ENCODE measurements at places on chromosomes 16 and 17. TPM values are rescaled to one million over a fixed set of nuclear protein-coding genes. Genes with fewer than 3 reads are reported as not detected.

GRCh38 chr16:68257906-68258800 is 6.2 kb upstream of the SLC7A6 start:
- DNase-seq, result peak; percentile 81

DNA sequence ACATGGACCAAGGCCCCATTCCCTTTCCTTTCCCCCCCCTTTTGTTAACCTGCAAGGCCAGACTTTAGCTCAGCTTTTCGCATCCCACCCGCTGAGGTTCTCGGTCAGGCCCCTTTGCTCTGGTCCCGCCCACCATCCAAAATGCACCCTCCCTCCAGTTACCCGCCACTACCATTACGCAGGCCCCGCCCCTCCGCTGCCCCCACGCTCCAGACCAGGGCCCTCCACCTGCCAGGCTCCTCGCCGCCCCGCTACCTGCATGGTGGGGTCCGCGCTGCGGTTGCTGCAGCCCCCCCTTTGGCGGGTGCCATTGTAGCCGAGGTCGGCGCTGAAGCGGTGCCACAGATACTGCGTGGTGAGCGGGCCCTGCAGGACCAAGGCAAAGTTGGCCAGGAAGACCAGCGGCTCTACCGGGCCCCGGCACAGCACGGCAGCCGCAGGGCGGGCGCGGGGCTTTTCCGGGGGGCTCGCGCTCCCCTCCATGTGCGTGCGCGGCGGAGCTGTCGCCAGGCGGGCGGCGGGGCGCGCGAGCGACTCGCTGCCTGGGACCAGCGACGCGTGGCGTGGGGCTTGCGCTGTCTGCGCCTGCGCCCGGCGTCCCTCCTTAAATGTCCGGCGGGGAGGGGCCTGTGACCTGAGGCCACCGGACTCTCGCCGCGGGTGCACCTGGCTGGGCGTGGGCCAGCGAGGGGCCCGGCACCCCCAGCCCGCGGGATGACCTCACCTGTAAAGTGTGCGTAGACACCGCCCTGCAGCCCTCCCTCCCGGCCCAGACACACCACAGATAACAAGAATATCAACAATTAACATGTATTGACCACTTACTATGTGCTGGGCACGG is at the start of gene SLC46A1:
Gene SLC46A1 (minus strand): TSS at position 581 of the 841 bp plus-strand sequence. CDS start 98 bp downstream, at position 483.
- DNase-seq, result peak; percentile 72

DNA sequence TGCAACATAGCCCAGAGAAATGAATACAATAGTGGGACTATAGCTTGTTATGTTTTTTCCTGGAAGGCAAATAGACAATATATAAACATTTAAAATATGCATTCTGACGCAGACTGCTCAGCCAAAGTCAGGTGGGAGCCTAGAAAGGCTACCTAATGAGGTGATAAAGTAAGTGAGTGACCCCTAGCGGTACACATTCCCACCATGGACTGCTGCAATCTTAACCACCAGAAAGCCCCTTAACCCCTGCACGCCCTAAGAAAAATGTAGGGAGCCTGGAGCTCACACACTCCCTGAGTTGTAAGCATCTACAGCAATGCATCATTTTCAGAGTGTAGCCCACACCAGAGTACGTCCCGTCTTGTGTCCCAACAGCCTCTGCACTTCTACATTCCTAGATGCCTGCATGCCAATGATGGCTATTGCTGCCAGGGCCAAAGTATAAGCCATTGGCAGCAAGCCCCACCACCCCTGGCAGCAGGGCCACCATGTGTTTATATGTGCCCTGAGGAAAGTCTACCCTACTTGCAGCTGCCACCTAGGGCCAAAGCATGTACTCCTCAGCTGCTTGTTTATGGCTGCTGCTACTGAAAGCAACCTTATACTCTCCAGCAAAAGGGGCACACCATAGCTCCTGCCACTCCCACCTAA is 127.6 kb downstream of the KIF2B start:
- DNase-seq, result no peak

DNA sequence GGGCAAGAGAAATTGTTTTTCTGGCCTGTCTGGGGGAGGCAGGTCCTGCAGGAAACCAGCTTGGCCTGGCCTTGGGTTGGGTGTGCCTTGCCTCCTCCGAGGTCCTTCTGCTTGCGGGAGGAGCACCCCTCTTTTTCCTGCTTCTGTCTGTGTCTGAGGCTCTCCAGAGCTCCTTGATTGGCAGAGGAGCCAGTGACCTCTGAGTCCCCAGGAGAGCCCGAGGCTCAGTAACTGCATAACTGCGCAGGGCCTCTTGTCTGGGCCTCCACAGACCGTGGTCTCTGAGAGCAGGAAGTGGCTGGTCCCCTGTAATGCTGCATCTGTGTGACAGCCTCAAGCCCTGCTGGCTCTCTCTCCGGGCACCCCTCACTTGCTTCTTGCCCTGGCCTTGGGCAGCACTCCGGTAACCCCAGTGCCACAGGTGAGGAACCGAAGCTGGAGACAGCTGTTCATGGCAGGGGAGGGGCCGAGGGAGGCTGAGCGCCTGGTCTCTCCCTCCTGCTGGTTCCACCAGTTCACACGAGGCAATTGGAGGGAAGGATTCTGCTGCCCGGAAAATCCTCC is 1.6 kb downstream of the CAPN15 start:
- DNase-seq, result no peak

- DNase-seq, result no peak
These were observed 18.9 kb upstream of the CLEC18A start for GRCh38 chr16:69932228-69932627.

DNA sequence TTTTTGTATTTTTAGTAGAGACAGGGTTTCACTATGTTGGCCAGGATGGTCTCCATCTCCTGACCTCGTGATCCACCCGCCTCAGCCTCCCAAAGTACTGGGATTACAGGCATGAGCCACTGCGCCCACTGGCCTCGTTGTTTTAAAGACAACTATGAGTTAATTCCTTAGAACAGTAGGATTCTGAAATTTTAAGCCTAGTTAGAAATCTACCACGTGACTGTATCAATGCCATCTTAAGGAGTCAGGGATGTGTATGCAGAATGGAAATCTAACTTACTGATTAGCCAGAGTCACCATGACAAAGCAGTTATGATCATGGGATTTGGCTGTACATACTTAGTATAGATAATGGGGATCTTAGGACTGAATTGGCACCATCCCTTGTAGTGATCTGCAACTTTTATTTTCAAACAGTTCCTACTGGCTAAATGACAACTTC is 2.8 kb downstream of the CEP20 start:
- no peak for DNase-seq

DNA sequence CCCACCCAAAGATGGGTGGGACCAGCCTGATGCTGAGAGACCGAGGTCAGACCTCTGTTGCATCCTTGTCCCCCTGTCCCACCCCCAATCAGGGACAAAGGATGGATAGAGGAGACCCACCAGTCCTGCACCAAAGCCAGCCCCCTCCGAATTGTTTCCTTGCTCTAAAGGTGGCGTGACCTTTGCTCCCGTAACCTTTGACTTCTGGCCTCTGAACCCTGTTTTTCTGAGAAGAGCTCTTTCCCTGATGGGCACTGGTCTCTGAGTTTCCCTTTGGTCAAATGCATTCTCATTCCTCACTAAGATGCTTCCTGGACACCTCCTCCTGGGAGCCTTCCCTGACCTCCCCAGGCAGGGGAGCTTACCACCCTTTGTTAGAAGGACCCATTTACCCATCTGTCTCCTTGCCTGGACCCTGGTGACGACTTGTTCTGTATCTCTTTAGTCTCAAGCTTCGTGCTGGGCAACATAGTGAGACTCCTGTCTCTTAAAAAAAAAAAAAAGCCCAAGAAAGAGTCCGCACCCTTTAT is 5.3 kb upstream of the NEUROD2 start:
- no peak for DNase-seq

GRCh38 chr17:11554042-11554441 is 44.2 kb upstream of the DNAH9 start:
- DNase-seq, result no peak

- no peak for DNase-seq
These were observed 819.9 kb downstream of the KCNJ2 start for GRCh38 chr17:70989280-70989679.

GRCh38 chr17:49779739-49780231 is 8.7 kb upstream of the KAT7 start:
- DNase-seq, result peak; percentile 44

- no peak for DNase-seq
These were observed 35.9 kb upstream of the SMIM36 start for GRCh38 chr17:55546991-55547664.

DNA sequence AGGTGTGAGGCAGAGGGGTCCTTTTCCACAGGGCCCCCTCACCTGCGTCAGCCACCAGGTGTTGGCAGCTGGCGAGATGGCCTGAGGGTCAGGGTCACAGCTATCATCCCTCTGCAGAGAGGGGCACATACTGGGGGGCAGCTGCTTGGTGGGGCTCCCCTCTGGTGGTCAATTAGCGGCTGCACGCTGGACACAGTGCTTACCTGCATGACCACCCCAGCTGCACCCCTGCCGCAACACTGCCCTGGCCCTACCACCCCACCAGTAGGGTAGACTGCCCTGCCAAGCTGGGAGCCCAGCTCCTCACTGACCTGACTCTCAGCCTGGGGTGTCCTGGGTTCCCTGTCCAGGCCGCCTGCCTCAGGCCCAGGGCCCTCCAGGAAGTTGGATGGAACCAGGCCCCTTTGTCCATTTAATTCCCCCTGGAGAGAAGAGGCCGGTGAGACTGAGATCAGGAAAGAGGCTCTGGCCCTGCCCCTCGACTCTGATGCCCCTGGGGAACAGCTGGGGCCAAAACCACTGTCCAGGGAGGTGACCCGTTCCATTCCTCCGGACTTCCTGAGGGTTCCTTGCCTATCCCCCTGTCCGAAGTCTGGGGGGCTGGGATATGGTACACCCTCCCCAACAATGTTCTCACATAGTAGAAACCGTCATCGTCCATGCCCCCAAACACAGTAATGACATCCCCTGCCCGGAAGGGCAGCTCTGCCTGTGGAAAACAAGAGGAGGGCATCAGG is 23.7 kb downstream of the TSPOAP1 start:
- DNase-seq, result no peak

DNA sequence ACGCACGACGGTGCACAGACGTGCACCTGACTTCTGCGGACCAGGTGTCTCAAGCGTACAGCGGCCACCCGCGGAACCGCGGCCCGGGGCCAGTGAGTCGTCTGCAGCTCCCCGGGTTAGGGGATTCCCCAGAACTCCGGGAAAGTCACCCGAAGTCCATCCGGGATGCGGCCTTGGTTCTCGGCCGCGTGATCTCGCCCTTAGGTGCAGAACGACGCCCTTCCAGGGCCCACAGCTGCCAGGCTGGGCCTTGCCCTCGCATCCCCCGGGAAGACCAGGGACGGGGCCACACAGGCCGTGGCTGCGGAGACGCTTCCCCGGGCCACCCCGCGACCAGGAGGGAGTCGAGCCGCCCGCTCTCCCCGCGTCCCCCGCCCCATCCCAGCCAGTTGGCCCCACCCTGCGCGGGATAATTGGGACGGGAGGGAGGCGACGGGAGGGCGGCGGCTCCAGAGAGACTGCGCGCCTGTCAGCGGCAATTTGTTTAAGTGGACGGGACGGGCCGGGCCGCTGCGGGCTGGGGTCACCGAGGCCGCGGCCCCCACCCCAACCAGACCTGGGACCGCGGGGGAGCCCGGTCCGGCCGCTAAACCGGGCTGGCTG is 3.6 kb upstream of the TBX2 start:
- no peak for DNase-seq

DNA sequence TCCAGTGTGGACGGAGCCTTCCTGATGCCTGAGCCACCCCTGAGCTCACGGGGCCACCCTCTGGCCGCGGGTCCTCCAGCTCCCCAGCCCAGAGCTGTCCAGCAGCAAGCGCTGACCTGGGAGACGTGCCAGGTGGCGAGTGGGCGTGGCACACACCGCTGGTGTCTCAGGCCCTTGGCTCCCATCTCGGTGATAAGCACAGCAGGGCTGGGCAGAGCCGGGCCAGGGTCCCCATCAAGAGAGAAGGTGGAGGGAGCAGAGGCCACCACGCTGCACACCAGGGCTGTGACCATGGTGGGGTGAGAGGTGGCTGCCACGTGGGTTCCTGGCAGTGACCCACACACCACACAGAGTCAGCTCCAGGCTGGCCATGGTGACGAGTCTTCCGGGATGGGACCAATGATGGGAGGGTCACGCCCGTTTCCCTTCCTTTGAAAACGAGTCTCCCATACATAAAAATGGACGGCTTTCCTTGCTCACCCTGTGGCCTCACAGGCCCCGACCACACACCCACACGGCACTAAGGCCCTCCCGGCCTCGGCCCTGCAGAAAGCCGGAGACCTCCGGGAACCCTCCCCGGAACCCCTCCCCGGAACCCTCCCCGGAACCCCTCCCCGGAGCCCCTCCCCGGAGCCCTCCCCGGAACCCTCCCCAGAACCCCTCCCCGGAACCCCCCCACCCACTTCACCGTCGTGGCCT is 16.8 kb downstream of the UTS2R start:
- DNase-seq, result peak; percentile 47

- no peak for DNase-seq
These were observed 219.1 kb downstream of the STX8 start for GRCh38 chr17:9356488-9356911.

- DNase-seq, result no peak
These were observed 671.7 kb downstream of the CDH11 start for GRCh38 chr16:64450177-64450576.

- DNase-seq, result peak; percentile 12
These were observed 110.7 kb downstream of the WWOX start for GRCh38 chr16:78209951-78210661.

DNA sequence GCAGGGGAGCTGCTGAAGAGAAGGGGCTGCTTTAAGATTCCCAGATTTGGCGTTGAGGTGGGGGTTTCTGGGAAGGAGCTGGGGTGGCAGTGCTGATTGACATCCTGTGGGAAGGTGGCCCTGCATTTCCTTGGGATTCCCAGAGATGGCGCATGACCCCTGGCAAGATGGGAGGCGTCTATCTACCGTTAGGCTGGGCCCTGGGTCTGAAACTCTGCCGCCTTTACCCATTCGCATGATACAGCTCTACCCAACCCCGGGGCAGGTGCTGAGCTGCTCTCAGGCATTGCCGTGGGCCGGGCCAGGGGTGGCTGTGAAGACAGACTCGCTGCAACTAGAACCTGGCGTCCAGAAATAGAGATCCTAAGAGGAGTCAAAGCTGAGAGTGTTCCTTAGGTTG is 9.9 kb upstream of the MVD start:
- no peak for DNase-seq

DNA sequence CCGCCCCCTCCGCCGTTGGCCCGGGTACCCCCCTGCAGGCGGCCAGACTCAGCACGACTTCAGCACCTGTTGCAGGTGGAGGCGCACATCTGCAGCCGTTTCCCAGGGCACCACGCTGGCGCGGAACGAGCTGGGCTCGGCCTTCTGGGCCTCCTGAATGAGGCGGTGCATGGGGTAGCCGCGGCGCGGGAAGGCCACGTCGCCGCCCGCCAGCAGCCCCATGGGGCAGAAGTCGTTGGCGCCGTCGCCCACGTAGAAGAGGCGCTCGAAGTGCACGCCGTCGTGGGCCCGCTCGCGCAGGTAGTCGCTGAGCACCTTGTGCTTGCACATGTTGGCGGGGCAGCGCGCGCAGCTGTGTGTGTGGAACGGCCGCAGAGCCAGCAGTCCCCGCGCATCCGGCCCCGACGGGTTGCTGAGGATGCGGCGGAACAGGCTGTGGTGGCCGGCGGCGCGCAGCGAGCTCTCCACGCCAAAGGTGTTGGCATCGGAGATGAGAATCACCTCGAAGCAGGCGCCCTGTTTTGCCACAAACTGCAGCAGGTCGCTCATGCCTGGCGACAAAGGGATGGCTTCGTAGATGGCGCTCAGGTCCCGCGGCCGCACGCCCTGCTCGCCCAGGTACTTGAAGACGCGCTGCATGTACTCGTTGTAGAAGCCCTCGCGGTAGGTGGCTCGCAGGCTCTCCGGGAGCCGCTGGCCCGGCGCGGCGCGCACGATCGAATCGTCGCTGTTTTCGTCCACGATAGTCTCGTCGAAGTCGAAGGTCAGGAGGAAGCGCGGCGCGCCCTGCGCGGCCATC is 6.2 kb downstream of the PHOSPHO1 start:
- DNase-seq, result no peak

The CCL18 gene
- total RNA-seq, result not detected

The KRTAP9-2 gene
- total RNA-seq, result not detected

The ANKFN1 gene
- total RNA-seq, result 7.0 TPM

The EME1 gene
- 6.3 TPM for total RNA-seq

The SLC2A4 gene
- total RNA-seq, result not detected

The ANKRD40CL gene
- not detected for total RNA-seq

All from MG63 (cell line).